ENCODE measurements at places on chromosomes 16 and 17.
A peak's percentile ranks its signal among the peaks of the same experiment; 100 is the strongest.

DNA sequence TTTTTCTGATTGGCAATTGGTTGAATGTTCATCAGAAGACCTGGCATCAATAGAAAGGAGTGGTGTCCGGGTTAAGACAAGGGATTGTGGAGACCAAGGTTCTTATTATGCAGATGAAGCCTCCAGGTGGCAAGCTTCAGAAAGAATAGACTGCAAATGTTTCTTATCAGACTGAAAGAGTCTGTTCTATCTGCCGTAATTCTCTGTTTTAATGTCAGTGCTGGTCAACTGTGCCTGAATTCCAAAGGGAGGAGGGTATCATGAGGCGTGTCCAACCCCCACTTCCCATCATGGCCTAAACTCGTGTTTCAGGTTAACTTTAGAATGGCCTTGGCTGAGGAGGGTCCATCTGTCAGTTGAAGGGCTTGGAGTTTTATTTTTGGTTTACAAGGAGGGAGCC is 60.4 kb upstream of the AKTIP start:
- no peak for DNase-seq

- DNase-seq = no peak
Measured at GRCh38 chr16:59886021-59886420, 1151.9 kb upstream of the GOT2 start.

GRCh38 chr16:6574146-6574545 is 758.5 kb upstream of the RBFOX1 start:
- DNase-seq = no peak

- no peak for DNase-seq
Measured at GRCh38 chr16:19192865-19193264, 24.8 kb downstream of the SYT17 start.

- no peak for DNase-seq
Measured at GRCh38 chr17:38587203-38587602, 18.5 kb downstream of the SRCIN1 start.

- DNase-seq = no peak
Measured at GRCh38 chr17:16081507-16082087, 82.0 kb downstream of the TTC19 start.

- DNase-seq = peak; percentile 73
Measured at GRCh38 chr17:39002991-39003715, 36.0 kb upstream of the FBXO47 start.

- no peak for DNase-seq
Measured at GRCh38 chr17:13334374-13334773, 267.4 kb downstream of the HS3ST3A1 start.

DNA sequence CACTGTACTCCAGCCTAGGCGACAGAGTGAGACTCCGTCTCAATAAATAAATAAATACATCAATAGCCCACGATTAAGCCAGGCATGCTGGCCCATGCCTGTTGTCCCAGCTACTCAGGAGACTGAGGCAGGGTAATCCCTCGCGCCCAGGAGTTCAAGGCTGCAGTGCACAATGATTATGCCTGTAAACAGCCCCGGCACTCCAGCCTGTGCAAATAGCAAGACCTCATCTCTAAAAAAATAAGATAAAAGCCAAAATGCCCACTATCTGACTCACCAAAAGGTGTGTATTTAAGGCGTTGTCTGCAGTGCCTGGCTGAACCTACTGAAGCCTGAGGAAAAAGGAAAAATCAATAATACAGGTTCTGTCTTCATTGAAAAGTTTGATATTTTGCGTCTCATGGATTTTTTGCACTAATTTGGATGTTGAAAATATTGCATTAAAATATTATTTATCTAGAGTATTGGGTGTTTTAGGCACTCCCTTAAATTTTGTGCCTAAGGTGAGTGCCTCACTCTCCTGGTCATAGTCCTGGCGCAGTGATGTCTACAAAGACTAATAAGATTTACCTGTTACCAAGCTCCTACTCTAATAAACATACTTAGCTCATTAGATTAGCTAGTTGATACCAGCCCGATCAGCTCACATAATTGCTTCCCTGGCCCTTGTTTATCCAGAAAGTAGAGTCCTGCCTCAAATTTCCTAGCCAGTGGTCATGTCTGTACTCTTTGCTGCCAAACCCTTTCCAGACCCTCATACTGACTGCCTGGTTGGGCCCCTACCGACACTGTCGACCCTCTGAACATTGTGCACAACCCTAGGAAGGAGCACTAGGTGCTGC is 24.7 kb upstream of the TOB1 start:
- no peak for DNase-seq

DNA sequence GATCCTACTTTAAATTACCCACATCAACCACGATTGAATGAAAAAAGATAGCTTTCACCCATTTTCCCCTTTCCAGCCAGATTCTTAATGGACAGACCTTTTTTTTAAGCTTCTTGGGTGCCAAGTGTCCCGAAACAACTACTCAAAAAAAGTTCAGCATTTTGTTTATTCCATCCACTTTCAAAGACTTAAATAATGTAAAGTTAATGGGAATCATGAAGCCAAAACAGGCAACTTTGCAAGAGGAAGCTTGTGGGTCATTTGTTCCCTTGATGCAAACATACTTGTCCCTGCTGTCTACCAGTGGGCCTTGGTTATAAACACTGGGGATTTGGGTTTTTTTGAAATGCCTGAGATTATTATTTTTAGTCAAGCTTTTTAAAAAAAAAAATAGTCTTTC is 414.0 kb upstream of the PSMD7 start:
- DNase-seq = no peak

DNA sequence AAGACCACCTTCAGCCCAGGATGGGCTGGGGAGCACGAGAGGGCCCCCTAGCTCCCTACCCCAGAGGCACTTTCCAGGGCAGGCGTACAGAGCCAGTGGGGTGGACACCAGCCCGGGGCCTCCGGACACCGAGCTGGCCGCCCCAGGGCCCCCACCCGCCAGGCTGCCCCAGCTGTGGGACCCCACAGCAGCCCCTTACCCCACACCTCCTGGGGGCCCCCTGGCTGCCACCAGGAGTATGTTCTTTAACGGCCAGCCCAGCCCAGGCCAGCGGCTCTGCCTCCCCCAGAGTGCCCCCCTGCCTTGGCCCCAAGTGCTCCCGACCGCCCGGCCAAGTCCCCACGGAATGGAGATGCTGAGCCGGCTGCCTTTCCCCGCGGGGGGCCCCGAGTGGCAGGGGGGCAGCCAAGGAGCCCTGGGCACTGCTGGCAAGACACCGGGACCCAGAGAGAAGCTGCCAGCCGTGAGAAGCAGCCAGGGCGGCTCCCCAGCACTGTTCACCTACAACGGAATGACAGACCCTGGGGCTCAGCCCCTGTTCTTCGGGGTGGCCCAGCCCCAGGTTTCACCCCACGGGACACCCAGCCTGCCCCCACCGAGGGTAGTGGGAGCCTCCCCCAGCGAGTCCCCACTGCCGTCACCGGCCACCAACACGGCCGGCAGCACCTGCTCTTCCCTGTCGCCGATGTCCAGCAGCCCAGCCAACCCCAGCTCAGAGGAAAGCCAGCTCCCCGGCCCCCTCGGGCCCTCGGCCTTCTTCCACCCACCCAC is 24.3 kb upstream of the ZFPM1 start:
- no peak for DNase-seq

- peak; percentile 41 for DNase-seq
Measured at GRCh38 chr16:74623214-74623838, 16.4 kb upstream of the GLG1 start.

DNA sequence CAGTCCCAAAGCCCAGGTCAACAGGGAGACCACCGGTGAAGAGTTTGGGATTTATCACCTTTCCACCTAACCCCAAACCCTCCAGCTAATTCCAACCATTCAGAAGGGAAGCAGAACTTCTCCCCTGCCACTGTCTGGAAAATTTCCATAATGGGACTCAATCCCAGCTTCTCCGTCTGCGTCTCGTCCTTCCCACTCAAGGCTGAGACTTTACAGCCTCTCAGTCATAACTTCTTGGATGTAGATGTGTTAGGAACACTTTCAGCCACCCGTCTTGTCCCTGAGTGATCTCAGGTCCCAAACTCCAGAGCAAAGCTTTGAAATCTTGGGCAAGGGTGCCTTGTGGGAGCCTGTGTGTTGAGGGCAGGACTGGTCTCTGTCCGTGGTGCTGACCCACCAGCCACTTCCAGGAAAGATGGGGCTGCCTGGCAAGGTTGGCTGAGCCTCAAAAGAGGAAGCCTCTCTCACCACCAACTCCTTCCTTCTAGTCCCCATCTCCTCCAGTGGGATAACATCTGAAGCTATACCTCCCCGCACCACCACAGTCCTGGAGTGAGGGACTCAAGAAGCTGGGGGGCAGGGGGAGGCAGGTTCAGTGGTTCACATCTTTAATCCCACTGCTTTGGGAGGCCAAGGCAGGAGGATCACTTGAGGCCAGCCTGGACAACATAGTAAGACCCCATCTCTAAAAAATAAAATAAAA is 9.3 kb downstream of the GAS2L2 start:
- peak; percentile 92 for DNase-seq

- no peak for DNase-seq
Measured at GRCh38 chr16:66605979-66606751, 1.7 kb downstream of the CMTM3 start.

GRCh38 chr17:41267711-41268110 is 2.5 kb downstream of the KRTAP9-6 start:
- no peak for DNase-seq

Measured in T47D (cell line).